ENCODE measurements at places on chromosomes 7 and 10.

DNA sequence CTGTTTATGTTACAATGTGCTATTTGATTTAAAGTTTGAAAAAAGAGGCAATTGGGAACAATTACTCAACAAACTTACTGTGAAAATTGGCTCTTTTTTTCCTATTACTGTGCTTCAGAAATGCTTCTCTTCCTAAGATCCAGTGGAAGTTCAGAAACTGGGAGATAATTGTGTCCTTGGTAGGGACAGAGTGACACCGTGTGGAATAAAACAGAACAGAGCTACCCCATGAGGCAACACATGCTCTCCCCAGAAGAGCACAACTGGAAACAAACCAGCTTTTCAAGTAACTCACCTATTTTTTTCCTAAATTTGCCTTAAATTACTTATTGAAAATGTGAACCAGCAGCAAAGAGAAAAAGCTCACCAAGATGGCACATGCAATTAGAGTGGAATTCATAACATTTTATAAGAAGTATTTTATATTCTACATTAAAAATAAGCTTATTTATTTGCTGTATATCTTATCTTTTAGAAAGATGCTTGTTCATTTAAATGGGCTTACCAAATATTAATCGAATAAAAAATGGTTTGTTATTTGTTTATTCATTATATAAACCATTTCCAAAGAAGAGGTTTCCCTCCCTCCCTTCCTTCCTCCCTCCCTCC, 346.1 kb upstream of the ANKRD30A start:
- no peak for DNase-seq

DNA sequence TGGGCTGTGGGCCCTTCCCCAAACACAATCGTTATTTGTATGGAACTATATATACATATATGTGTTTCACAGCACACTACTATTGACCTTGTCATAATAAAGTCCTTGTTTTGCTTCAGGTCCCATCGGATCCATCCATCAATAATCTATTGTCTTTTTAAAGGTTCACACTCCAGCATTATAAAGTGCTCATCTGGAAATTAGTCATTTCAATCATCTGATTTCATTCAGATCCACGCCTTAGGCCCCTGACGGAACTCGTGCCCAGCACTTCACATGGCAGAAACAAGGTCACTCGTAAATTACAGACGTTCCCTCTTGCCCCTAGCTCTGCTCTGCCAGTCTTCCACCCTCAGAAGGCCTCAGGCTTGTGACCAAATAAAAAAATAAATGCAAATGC, 133.1 kb upstream of the PPP2R2D start:
- DNase-seq: no peak

- DNase-seq: no peak
Measured at GRCh38 chr7:77239471-77239870, 39.9 kb upstream of the FGL2 start.

GRCh38 chr7:109696723-109697122, 1127.0 kb downstream of the DNAJB9 start:
- DNase-seq: no peak

DNA sequence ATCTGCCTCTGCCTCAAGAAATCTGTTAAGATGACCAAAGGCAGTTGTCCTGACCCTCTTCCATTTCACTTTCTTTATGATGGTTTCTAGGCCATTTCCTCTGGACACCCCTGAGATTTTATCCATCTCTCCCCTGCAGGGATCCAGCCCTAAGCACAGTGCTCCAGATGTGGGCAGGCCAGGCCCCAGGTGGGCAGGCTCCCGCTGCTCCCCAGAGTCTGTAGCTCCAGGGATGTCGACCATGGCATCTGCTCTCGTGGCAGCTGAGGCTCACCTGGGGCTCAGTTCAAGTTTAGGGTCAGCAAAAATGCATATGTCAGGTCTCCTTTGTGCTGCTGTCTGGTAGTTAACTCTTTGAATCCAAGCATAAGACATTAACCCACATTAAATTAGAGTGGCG, 11.8 kb downstream of the CEP41 start:
- no peak for DNase-seq

- DNase-seq: no peak
Measured at GRCh38 chr10:124677749-124678556, 66.2 kb downstream of the FAM53B start.

- no peak for DNase-seq
Measured at GRCh38 chr7:2117646-2118045, 115.1 kb downstream of the MAD1L1 start.

DNA sequence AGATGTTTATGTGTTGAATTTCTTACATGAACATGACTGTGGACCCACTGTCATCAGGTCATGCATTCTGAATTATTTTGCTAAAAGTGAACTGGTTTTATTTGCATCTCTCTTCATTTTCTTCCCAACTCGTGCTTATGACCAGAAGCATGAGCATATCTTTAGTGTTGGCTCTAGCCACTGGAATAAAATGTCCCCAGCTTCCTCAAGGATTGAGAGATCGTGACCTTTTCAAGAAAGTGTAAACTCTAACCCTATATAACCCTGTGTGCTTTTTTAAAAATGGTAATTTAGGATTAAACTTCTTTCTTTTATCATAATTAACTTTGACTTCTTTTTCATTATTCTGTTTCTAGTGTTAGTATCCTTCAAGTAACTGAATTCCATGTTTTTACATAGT, 55.5 kb downstream of the VTI1A start:
- DNase-seq: no peak

GRCh38 chr10:123240776-123241175, 86.6 kb downstream of the BUB3 start:
- DNase-seq: no peak

DNA sequence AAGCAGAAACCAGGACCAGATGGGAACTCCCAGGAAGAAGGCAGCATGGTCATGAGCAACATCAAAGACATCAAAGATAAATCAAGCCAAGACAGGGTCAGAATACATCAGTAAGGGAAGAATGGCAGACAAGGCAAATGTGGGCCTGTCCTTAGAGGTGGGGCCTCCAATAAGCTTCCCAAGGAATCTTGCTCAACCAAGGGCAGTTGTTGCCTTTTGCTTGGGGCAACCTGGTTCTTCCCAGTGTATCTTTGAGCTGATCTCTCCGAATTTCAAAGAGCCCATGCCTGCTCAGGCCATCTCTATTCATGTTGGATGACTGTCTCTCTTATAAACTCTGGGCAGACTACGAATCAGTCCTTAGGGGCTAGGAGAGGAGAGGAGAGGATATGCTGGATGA, 68.4 kb upstream of the HABP2 start:
- no peak for DNase-seq

DNA sequence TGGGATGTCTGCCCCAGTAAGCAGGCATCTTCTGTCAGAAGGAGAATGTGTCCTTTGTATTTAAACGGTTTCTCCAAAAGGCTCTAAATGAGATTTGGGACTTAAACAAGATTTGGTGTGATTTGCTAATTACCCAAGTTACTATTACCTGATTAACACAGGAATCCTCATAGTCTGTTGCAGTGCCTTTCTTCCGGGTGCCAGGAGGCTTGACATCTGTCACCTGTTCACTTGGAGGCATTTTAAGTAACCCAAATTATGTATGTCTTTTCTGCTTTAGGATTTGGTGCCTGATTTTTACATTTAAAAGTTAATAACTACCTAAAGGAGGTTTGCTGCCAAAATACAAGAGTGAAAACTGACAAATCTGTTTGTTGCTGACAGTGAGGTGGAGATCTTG, 587.9 kb upstream of the GALNT17 start:
- DNase-seq: no peak

GRCh38 chr7:107394276-107394675, 75.6 kb upstream of the GPR22 start:
- DNase-seq: no peak

DNA sequence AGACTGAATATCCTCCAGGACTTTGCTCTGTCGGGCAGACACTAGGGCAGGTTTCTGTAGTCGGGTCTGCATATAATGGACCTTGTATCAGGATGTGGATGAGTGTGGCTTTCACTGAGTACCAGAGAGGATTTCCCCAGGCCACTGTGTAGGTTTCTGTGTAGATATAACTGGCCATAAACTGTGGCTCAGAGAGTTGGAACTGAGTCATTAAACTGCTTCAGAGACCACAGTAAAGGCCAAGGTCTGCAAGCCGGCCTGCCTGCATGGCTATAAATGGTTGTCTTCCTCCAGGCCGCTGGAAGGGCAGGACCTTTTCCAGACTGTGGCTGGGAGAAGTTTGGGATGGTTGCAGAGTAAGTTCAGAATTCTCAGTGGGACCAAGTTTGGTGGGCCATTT, 16.9 kb downstream of the ZNF92 start:
- no peak for DNase-seq

DNA sequence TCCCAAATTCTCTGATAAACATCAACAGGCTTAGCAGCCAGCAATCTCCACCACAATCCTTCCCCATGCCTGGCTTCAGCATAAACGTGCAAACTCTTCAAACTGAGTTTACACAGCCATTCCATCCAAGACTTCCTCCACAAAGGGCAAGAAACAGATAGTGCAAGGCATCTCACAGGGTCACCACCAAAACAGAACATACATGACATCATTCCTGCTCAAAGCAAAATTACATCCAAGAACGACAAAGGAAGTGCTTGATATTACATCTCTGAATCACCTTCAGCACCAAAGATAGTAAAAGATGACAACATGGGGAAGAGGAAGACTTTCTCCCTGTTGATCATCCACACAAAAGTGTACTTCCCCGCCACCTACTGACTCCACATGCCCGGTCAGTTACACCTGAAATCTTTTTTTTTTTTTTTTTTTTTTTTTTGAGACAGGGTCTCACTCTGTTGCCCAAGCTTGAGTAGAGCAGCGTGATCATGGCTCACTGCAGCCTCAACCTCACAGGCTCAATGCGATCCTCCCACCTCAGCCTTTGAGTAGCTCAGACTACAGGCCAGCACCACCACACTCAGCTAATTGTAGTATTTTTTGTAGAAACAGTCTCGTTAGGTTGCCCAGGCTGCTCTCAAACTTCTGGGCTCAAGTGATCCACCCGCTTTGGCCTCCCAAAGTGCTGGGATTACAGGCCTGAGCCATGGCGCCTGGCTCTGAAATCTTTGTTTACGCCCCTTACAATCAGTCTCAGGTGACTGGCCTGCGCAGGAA, 127.5 kb downstream of the PARD3 start:
- DNase-seq: no peak

DNA sequence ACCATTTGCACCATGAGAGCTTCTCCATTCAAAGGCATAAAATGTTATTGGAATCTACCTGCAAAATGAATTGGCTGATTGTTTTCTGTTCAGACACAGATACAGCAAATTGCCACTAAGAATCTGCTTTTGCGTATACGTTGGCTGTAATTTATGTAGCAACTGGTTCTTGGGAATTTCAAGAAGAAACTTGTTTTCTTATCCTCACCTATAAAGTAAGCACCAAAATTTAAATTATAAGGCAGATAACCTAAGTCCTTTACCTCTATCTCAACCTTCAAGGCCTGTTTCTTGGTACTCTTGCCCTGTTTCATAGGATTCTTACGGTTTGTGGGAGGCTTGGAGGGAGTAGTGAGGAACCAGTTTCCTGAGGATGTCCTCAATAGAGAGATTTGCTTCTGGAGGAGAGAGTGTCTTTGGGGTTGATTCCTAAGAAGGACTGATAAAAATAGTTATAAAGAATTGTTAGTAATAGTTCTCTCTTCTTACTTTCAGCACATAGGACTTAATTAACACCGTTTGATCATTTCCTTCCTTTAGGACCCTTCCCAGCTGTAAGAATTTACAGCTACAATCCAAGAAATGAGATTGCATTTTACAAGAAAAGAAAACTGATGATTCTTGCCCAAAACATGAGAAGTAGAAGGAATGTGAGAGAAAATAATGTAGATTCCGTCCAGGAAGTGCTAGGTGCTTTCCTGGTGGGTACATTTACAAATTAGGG, 2.0 kb downstream of the STAMBPL1 start:
- no peak for DNase-seq

- DNase-seq: no peak
Measured at GRCh38 chr7:129831424-129832058, 121.2 kb downstream of the UBE2H start.
